ENCODE measurements at places on chromosomes 1 and 21.

DNA sequence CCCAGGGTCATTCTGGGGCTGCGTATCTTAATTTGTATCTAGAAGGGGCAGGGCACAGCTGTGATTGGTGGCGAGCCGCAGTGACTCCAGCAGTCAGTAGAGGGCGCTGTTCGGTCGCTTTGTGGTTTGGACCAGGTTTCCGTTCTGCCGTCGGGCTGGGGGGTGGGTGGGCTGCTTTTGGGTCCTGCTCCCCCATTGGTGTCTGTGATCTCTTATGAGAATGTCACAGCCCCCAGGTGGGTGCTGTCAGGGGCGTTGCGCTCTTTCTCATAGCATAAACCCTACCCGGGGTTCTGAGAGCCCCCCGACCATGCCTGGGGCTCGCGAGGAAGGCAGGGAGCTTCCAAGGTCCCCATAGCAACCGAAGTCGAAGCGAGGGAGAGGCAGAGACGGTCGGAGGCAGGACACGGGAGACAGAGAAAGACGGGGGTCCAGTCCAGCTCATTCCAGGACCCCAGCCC lies 5.4 kb downstream of the TFF3 start:
- H3K4me1 ChIP-seq, result no peaks in the 10 kb centered on the region
- peak; percentile 33 for DNase-seq
- H3K27me3 ChIP-seq, result no peaks in the 10 kb centered on the region

DNA sequence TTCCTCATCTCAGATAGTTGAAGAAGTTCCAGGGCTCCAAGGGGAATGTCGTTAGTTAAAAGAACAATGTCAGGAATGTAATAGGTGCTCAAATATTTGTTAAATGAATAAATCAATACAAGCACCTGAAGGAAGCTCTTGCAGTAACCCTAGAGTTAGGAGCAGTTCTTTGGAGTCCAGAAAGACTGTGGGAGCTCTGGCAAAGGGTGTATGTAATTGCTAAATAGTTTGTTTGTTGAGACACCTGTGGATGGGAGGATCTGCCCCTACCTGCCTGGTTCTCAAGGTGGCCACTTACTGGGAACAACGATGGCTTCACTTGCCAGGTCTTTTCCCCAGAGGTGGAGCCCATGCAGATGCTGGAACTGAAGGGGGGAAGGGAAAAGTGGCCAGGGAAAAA lies 27.5 kb upstream of the JUN start:
- no peaks in the 10 kb centered on the region for H3K4me1 ChIP-seq
- H3K4me3 ChIP-seq, result no peak overlapping the region
- peaks cover 13% of the 10 kb centered on the region for H3K27me3 ChIP-seq
- DNase-seq, result no peak

GRCh38 chr1:43546388-43547100 lies 15.9 kb downstream of the PTPRF start:
- H3K4me1 ChIP-seq, result peaks cover 39% of the 10 kb centered on the region
- no peak overlapping the region for H3K27ac ChIP-seq
- H3K4me3 ChIP-seq, result no peak overlapping the region
- no peaks in the 10 kb centered on the region for H3K27me3 ChIP-seq

DNA sequence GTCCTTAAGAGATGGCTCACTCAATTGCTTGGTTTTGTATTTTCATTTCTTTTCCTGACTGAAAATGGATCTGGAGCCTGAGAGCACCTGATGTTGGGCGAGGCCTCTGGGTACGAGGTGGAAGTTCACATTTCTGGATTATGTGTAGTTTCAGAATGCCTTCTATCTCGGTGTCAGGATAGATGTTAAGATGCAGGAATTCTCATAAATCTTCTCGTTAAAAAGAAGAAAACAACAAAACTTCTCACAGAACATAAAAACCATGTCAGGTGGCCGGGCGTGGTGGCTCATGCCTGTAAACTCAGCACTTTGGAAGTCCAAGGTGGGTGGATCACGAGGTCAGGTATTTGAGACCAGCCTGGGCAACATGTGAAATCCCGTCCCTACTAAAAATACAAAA lies 101.8 kb downstream of the RHOU start:
- no peak overlapping the region for H3K4me3 ChIP-seq
- no peaks in the 10 kb centered on the region for H3K36me3 ChIP-seq
- DNase-seq, result no peak

GRCh38 chr1:169999331-169999741 lies 75.2 kb downstream of the KIFAP3 start:
- no peaks in the 10 kb centered on the region for H3K4me1 ChIP-seq
- H3K27me3 ChIP-seq, result no peaks in the 10 kb centered on the region
- peak; percentile 48 for DNase-seq
- no peaks in the 10 kb centered on the region for H3K36me3 ChIP-seq
- H3K27ac ChIP-seq, result no peak overlapping the region
- no peak overlapping the region for H3K4me3 ChIP-seq

- no peak overlapping the region for H3K27ac ChIP-seq
- peaks cover 13% of the 10 kb centered on the region for H3K4me1 ChIP-seq
- peaks cover 2% of the 10 kb centered on the region for H3K27me3 ChIP-seq
- no peak overlapping the region for H3K4me3 ChIP-seq
These were observed 1.8 kb upstream of the WLS start for GRCh38 chr1:68234094-68234493.

GRCh38 chr1:186819563-186819962 lies 9.2 kb upstream of the PLA2G4A start:
- no peak overlapping the region for H3K27ac ChIP-seq
- H3K27me3 ChIP-seq, result no peaks in the 10 kb centered on the region
- H3K4me3 ChIP-seq, result no peak overlapping the region
- no peak for DNase-seq
- H3K36me3 ChIP-seq, result no peaks in the 10 kb centered on the region

- no peaks in the 10 kb centered on the region for H3K36me3 ChIP-seq
- no peak for DNase-seq
These were observed 91.9 kb downstream of the NFIA start for GRCh38 chr1:61174060-61174795.

DNA sequence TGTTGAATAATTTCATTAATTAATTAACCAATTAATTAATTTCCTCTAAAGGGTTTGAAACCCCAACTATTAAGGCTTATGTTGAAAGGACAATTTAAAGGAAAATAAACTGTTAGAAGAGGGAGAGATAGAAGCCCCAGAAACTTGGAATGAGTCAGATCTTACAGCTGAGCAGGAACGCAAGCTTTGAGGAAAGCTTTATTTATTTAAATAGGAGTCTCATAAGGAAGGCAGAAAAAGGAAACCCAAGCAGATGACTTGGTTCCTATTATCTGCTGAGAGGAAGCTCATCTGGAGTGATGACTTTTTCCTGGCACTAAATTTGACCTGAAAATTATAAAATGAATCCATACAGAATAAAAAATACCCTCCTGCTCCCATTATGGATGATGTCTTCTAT lies 105.1 kb downstream of the ROR1 start:
- H3K36me3 ChIP-seq, result no peaks in the 10 kb centered on the region
- H3K4me1 ChIP-seq, result peaks cover 27% of the 10 kb centered on the region
- no peak for DNase-seq

- H3K27ac ChIP-seq, result no peak overlapping the region
- no peaks in the 10 kb centered on the region for H3K27me3 ChIP-seq
- H3K36me3 ChIP-seq, result no peaks in the 10 kb centered on the region
- H3K4me1 ChIP-seq, result peaks cover 18% of the 10 kb centered on the region
- no peak overlapping the region for H3K4me3 ChIP-seq
- no peak for DNase-seq
These were observed 89.2 kb upstream of the MARK1 start for GRCh38 chr1:220438741-220439140.

GRCh38 chr1:93219443-93219842 lies 38.9 kb downstream of the CCDC18 start:
- no peak overlapping the region for H3K27ac ChIP-seq
- no peaks in the 10 kb centered on the region for H3K27me3 ChIP-seq
- H3K36me3 ChIP-seq, result no peaks in the 10 kb centered on the region

DNA sequence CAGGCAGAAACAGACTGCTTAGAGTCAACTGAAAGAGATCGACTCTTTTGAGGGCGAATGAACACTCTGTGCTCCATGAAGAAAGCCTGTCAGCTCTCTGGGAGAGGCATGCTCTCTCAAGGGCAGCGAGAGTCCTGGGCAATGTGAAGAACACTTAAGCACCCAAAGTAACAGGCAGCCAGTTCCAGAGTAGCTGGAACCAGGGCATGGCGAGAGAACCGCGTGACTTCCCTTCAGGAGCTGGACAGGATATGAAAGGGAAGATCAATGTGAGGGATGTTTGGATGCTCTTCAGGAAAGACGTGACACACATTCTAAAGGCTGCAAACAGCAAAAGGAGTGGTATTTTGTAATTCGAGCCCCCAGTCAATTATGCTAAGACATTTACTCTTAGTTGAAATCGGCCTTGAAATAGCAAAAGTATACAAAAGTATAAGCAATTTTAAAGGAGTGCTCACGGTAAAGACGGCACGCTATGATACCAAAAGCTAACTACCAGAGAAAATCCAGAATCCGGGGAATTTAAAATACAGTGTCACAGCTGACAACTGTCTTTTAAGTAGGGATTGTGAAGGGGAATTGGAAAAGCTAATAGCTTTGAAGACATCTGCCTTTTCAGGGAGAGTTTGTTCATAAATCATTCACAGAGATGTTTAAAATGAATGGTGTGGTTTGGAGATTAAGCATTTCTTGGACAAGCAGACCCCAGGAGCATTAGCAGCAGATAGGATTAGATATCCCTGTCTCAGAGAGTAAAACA lies 20.8 kb downstream of the ADAMTS5 start:
- H3K4me3 ChIP-seq, result no peak overlapping the region
- no peaks in the 10 kb centered on the region for H3K36me3 ChIP-seq
- no peaks in the 10 kb centered on the region for H3K27me3 ChIP-seq
- DNase-seq, result no peak
- H3K4me1 ChIP-seq, result no peaks in the 10 kb centered on the region
- H3K27ac ChIP-seq, result no peak overlapping the region

GRCh38 chr21:15063081-15063813 lies 1.6 kb downstream of the NRIP1 start:
- H3K4me3 ChIP-seq, result peak overlapping the region; percentile 86
- peaks cover 32% of the 10 kb centered on the region for H3K4me1 ChIP-seq
- peak; percentile 37 for DNase-seq
- no peaks in the 10 kb centered on the region for H3K36me3 ChIP-seq

DNA sequence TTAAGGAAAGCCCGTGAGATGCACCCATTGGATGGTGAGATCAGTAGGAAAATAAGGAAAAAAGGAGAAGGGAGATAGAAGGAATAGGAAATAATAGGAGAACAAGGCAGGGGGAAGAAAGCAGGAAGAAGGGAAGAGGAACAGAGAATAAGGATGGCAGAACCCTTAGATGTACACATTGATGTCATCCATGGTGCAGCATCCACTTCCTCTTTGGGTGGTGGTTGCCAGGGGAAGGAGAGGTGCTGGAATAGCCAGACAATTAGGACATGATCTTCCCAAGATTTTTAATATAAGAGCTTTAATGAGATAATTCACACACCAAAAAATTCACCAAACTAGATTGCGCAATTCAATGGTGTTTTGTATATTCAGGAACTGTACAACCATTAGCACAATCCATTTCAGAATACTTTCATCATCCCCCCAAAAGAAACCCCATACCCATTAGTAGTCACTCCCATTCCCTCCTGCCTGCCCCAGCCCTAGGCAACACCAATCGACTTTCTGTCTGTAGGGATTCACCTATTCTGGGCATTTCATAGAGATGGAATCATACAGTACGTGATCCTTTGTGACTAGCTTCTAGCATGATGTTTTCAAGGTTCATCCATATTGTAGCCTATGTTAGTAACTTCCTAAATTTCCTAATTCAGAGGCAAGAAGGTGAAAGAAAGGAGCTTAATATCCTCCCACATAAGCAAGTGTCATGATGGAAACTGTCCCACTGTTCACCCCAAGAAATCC lies 121.4 kb downstream of the PLXNA2 start:
- no peaks in the 10 kb centered on the region for H3K36me3 ChIP-seq
- no peak overlapping the region for H3K27ac ChIP-seq
- DNase-seq, result no peak

DNA sequence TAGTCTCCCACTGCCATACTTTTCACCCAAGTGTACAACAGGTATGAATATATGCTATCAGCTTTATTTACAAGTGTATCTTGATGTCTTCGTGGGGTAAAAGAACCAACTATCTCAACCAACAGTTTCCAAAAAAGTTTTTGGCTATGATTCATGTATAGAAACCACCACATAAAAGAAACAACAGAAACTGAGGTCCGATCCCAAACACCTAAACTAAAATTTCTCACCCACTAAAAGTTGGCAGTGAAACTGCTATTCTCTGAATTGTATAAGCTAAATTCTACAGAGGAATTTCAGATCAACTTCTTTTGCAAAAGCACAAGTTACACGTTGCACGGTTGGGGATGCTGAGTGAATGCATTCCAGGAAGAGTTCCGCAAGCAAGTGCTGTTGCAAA lies 5.0 kb upstream of the KCNE1 start:
- H3K27ac ChIP-seq, result no peak overlapping the region
- no peak for DNase-seq
- no peak overlapping the region for H3K4me3 ChIP-seq
- no peaks in the 10 kb centered on the region for H3K36me3 ChIP-seq

- H3K36me3 ChIP-seq, result no peaks in the 10 kb centered on the region
- no peak overlapping the region for H3K27ac ChIP-seq
These were observed 39.0 kb upstream of the LMX1A start for GRCh38 chr1:165395478-165395877.

DNA sequence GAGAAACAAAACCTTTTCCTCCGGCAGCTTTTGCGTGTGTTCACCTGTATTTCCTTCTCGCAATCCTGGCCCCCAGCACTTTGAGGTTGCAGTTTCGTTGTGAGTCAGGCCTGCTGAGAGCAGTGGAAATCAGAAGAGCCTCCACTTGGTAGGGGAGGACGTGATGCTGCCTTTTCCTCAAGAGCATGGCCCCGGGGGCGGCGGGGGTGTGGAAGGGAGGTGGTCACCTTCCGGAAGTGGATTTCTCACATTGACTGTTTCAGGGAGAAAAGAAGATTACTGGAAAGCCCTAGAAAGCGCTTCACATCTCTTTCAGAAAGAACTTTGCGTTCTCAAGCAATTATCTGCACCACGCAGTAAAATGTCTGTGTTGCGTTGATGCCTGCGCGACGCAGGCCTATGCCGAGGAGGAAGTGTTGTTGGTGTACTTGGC lies 12.2 kb upstream of the IL10 start:
- H3K27me3 ChIP-seq, result no peaks in the 10 kb centered on the region
- H3K4me3 ChIP-seq, result no peak overlapping the region
- DNase-seq, result no peak

DNA sequence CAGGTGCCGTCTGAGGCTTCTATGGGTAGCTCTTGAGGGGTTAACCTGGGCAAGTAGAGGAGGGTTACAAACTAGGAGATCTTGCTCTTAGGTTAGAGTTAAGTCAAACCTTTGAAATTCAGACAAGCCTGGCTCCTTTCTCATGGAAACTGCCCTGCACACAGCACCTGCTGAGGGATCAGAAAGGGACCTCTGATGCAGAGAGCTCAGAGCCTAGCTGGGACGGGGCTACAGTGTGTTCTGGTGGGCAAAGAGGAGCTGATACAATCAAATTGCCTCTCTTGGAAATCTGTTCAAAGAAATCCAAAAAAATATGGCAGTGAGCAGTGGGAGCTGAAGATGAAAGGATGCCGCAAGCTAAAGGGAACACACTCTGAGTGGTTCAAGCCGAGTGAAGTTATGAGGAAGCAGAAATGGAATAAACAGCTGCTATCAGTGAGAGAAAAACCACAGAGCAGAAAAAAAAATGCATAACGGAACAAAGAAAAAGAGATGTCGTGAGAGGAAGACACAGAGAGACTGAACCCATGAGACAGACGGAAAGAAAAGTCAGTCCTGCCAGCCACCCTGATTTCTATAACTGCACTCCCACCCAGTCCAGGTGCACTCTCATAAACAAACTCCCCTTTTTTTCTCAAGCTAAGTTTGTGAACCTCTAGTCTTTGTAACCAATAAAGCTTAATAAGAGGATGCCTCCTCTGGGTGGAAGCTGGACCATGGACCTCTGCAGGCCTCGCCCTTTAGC lies 26.6 kb downstream of the PAFAH2 start:
- DNase-seq, result no peak
- H3K4me3 ChIP-seq, result no peak overlapping the region
- H3K27ac ChIP-seq, result no peak overlapping the region
- H3K27me3 ChIP-seq, result no peaks in the 10 kb centered on the region
